Suppressor macrophage treated with lipopolysaccharide for 4 hours (primary cell): ENCODE measurements at places on chromosomes 6 and 20.

GRCh38 chr20:63284544-63284949, 8.4 kb upstream of the COL20A1 start:
- no peak for DNase-seq

GRCh38 chr6:107800564-107801164, 23.4 kb downstream of the SCML4 start:
- no peak for DNase-seq

DNA sequence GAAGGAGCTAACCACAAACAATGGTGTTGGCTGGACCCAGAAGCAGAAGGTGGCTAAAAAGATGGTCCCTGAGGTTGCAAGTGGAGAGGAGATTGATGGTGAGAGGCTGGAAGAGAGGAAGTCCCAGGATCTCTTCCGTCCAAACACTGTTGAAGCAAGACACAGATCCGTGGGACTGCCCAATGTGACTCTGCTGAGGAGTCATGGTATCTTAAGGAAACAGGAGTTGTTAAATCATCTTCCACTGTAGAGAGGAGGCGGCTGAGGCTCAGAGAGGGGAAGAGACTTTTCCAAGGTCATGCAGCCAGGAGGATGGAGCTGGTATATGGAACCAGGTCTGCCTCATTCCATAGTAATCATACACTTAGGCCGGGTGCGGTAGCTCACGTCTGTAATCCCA, 4.1 kb upstream of the ZNF335 start:
- DNase-seq: peak; percentile 46

GRCh38 chr6:34929241-34929978, 40.4 kb downstream of the ANKS1A start:
- DNase-seq: no peak

- no peak for DNase-seq
These were observed 130.1 kb upstream of the DOK5 start for GRCh38 chr20:54345301-54345724.
